ENCODE measurements at places on chromosomes 12 and 14. TPM values are rescaled to one million over a fixed set of nuclear protein-coding genes. Genes with fewer than 3 reads are reported as not detected.

- no peak for DNase-seq
These were observed 214.1 kb downstream of the RPAP3 start for GRCh38 chr12:47491516-47492305.

GRCh38 chr14:105083926-105084685 is 18.9 kb upstream of the GPR132 start:
- no peak for DNase-seq

DNA sequence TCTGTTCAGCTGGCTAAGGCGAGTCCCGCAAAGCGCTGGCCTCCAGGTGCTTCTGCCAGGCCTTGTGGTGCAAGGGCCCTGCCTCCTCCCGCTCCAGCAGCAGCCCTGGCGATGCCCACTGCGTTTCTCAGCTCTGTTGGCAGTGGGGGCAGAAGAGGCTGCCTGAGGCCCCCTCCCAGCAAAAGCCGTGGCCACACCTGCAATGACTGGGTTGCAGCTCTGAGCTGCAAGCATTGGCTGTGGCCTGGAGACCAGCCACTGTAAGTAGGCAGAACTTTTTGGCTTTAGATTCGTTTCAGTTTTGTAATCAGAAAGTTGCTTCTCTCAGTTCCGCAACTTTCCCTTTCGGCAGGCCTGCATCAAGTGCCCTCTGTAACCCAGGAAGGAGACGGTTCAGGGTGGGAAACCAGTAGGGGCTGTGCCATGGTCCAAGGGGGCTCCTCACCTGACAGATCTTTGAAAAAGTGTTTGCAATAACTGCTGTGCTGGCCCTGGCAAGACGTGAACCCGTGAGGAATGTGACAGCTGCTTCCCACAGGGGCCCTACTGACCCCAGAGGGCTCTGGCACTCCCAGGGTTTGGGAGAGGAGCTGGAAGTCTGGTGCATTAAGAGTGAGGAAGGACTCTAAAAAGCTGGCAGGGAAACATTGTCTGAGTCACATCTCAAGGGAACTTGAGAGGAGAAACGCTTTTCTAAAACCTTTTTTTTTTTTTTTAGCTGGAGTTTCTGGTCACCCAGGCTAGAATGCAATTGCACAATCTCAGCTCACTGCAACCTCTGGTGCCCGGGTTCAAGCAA is 54.5 kb upstream of the MAX start:
- DNase-seq = no peak

DNA sequence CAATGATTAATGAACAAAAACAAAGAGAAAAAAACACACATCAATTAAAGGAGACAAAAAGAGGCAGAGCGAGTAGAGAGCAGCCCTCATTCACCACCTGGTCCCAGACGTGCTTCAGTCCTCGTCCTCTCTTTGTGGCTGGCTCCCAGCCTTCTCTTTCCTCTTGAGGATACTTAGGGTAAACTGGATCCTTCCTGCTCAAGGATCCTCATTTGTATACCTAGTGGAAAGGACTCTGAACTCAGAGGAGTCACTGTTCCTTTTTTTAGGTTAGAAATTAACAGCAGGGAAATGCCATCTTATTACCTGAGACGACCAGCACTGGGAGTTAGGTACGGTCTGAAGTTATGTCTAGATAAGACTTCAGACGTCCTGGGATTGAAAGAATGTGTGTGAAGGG is 9.7 kb downstream of the MLEC start:
- no peak for DNase-seq

- no peak for DNase-seq
These were observed 124.7 kb downstream of the EPS8 start for GRCh38 chr12:15664491-15664890.

GRCh38 chr14:52131640-52132320 is 62.9 kb upstream of the NID2 start:
- peak; percentile 72 for DNase-seq

GRCh38 chr14:100882991-100883788 is 20.3 kb downstream of the RTL1 start:
- DNase-seq = no peak

GRCh38 chr12:91902860-91903683 is 242.6 kb downstream of the BTG1 start:
- DNase-seq = no peak

DNA sequence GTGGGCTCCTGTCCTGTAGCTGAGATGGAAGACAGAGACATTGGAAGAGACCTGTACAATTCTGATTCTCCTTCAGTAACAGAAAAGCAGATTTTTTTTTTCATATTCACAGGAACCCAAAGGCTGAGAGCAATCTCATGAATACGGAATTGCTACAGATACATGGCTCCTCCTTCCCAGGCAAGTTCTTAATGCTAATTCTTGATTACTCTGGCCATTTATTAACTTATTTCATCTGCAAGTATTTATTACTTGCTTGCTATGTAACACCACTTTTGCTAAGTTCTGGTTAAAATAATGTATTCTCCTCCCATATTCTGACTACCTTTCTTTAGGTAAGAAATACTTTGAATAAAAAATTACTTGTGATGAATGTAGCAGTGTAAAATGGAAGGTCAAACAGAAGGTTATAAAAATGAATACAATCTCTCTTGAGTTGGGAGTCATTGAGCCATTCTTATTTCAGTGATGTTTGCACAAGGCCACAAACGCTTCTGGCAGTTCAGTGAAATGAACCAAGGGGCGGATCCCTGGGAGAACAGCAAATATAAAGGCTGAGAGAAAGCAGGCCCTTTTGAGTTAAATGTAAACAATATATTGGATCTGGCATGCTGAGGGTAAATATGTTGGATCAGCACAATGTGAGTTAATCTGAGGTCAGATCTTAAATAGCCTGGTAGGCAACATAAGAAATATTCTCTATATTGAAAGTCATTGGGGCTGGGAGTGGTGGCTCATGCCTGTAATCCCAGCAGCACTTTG is 37.6 kb downstream of the MUCL1 start:
- DNase-seq = no peak

- peak; percentile 54 for DNase-seq
These were observed at the start of gene GZMH for GRCh38 chr14:24609655-24610344. Gene GZMH (minus strand): TSS chr14:24609685. CDS start chr14:24609613, 72 bp downstream.

- no peak for DNase-seq
These were observed 439.7 kb downstream of the ADAMTS20 start for GRCh38 chr12:43112101-43112920.

- no peak for DNase-seq
These were observed 367.5 kb downstream of the DAD1 start for GRCh38 chr14:22221508-22221907.

GRCh38 chr12:64633940-64634337 is 23.6 kb downstream of the RASSF3 start:
- DNase-seq = peak; percentile 52

DNA sequence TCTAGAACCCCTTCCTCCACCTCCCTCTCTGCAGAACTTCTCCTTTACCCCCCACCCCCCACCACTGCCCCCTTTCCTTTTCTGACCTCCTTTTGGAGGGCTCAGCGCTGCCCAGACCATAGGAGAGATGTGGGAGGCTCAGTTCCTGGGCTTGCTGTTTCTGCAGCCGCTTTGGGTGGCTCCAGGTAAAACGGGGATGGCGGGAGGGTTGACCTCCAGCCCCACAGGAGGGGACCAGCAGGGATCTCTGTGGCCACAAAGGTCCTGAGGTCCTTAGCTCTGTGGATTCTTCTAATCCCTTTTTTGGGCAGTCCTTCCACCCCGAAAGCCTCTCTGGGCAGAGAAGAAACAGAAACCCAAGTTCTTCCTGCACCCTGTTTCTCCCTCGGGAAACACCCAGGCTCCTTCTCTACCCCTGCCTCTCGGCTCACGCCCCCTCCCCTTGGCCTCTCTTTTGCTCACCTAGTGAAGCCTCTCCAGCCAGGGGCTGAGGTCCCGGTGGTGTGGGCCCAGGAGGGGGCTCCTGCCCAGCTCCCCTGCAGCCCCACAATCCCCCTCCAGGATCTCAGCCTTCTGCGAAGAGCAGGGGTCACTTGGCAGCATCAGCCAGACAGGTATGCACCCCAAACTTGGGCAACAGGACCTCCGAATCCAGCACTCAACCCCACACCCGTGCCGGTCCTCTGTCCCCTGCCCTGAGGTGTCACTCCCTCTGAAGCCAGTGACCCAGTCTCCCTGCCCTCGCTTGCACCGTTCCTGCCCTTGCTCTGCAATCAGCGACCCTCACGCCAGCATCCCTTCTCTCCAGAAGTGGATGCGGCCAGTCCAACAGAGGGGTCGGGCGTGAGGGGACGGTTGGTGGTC is 638 bp downstream of the LAG3 start:
- no peak for DNase-seq

DNA sequence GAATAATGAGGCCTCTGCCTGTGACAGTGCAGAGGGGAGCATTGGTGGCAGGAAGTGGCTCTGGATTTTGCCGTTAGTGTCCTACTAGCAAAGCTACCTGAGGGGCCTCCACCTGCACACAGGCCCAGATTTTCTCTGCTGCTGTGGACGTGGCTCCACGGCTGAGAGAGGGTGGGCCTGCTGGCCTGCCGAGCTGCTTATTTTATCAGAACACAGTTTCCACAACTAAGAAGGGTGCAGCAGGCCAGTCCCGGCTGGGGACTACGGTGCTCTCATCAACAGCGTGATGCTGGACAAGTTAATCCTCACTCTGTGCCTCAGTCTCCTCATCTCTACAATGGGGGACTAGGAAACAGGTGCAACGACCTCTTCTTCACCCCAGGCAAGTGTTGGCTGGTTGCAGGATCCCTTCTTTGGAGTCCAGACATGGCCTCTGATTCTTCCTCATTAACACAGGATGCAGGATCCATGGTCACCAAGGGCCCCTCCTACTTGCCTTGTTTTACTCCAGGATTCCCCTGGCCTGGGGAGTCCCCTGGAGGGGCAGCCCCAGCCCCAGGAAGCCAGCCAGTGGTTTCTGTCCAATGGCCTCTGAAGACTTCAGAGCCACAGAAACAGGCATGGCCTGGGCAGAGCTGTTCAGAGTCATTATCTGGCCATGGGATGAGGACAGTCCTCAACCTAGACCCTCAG is 3.3 kb downstream of the FAM181A start:
- peak; percentile 15 for DNase-seq

DNA sequence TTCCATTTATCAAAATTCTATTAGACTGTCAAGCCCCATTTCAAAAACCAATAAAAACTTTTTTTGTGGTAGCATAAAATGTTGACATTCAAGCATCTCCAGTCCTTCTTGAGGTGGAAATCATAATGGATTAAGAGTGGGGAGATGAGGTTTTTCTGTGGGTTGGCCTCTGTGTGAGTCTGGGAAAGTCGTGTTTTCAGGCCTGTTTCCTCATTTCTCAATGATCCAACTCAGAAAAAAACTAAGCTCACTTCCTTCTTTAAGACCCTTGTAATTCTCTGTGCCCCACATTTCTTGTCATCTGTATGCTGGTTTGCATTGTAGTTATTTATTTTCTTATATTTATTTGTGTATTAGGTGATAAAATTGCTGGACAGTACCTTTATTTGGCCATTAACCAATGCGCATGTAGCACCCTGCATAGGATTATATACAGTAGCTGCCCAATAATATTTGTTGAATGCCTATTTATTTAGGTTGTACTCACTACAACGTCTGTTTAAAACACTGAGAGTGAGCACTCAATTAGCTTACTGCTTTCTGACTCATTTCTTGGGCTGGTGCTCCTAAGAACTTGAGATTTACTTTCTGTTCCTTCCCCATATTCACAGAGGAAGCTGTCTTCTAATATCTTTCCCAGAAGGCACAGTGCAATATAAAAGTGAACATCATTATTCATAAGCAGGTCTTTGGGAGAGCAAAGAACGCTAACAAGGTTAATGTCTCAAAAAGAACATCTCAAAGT is 121.9 kb downstream of the DNAI7 start:
- no peak for DNase-seq

GRCh38 chr12:30896461-30896860 is 30.1 kb upstream of the TSPAN11 start:
- no peak for DNase-seq

DNA sequence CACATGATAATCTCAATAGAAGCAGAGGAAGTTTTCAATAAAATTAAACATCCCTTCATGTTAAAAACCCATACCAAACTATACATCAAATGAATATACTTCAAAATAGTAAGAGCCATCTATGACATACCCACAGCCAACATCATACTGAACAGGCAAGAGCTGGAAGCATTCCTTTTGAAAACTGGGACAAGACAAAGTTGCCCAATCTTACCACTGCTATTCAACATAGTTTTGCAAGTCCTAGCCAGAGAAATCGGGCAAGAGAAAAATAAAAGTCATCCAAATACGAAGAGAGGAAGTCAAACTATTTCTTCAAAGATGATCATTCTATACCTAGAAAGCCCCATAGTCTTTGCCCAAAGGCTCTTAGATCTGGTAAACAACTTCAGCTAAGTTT is 454.7 kb upstream of the PRICKLE1 start:
- no peak for DNase-seq

DNA sequence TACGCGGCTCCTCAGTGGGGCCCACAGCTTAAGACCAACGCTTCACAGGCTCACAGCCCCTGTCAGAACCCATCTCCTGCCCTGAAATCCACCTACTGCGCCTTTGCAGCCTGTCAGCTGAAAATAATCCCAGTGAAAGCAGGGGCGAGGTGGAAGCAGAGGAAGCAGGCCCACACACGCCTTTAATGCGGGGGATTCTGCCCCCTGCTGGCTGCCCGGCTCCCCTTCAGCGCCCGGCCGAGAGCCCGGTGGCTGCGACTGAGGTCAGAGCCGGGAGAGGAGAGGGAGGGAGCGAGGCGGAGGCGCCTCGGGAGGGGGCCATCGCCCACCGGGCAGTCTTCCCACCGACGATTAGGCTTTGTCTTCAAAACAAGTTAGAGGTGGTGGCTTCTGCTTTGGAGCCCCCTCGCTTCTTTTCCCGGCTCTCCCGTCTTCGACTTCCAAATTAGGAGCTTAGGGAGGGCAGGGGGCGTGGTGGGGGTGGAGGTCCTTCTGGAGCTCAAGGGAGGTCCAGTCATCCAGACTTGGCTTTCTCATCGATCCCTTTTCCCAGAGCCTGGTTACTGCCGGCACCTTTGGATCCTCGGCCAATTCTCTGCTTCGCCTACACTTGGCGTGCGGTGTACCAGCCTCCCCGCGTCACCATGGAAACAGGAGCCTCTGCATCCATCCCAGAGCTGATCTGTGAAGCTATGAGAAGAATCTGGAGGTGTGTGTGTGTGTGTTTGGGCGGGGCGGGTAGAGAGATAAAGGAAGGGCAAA is 25.2 kb upstream of the RND1 start:
- peak; percentile 86 for DNase-seq

GRCh38 chr12:112988224-112988623 is 9.9 kb downstream of the OAS2 start:
- DNase-seq = peak; percentile 57

DNA sequence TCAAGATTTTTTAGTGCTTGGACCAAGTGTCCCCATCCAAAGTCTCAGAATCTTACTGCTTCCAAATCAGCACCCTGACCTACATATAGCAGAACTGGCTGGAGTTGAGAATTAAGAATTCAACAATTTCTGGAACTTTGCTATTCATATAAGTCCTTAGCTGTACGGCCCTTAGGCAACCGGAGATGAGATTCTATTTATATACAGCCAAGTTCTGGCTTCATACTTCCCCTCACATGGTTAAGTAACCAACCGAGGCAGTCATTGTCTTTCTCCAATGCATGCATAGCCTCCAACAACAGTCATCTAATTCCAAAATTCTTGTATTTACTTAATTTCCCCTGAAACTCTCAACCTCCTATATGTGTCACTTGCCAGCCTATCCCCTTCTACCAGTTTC is 76.6 kb downstream of the SINHCAF start:
- no peak for DNase-seq

Gene BIN2
- total RNA-seq = 33.8 TPM

Gene IFI27L2
- 73.4 TPM for total RNA-seq

Gene C12orf50
- total RNA-seq = 0.07 TPM

Gene PIK3C2G
- not detected for total RNA-seq

Gene FSCB
- not detected for total RNA-seq

Gene CNTN1
- not detected for total RNA-seq

Gene MYBPC1
- total RNA-seq = not detected

Gene AMN
- 0.33 TPM for total RNA-seq

Gene TAS2R43
- not detected for total RNA-seq

Gene SYCP3
- total RNA-seq = not detected

Gene GALNT9
- total RNA-seq = 0.86 TPM
